ENCODE measurements at places on chromosomes 3 and 15.

DNA sequence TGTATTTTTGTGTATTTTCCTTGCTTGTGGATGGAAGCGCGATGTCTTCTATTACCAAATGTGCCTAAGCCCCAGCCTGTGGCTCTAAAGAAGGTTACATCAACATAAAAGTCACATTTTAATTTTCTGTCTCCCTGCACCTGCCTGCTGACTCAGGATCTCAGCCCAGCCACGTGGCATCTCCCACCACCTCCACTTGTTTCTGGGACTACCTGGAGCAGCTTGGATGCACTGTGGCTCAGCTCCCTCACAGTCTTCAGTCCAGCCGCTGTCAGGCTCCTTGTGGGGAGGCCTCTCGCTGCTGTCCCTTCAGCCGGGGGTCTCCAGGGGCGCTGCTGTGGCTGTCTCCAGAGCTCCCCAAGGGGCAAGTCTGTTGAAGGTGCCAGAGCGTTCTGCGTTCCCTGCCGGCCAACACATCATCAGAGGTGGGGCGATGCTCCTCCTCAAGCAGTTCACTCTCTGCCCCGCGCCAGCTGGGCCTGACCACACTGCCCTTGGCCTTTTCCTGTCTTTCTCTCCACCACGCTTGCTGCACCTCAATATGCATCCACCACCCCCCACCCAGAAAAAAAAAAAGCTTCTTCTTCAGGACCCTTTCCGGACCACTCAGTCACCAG, 47.7 kb upstream of the BDH1 start:
- no peak for DNase-seq

DNA sequence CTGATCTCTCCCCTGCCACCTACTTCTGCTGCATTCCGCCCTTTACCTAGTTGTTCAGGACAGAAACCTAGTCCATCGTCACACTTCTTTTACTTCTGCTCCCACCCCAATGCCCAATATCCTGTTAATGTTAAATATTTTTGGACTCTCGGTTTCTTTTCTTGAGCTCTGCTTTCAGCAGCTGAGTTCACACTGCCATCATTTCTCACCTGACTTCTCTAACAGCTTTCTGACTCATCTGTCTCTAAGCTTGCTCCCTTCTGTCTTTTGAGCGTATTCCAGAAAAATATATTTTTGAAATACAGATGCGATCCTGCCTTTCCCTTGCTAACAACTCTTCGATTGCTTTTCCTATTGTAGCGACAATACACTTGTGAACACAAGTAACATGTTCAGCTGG, 183.4 kb downstream of the KLHL25 start:
- DNase-seq, result no peak

GRCh38 chr3:118970819-118971218, 63.8 kb downstream of the IGSF11 start:
- no peak for DNase-seq

GRCh38 chr3:159796226-159796625, 192.4 kb upstream of the IL12A start:
- no peak for DNase-seq

GRCh38 chr3:120364821-120365220, 15.7 kb upstream of the LRRC58 start:
- no peak for DNase-seq

GRCh38 chr3:43097400-43098080, 8.3 kb downstream of the POMGNT2 start:
- no peak for DNase-seq

GRCh38 chr3:100216713-100217112, 44.1 kb upstream of the TBC1D23 start:
- no peak for DNase-seq

GRCh38 chr3:63595221-63595620, 57.3 kb upstream of the SNTN start:
- DNase-seq, result no peak
